ENCODE measurements at places on chromosomes 16 and 17. TPM values are rescaled to one million over a fixed set of nuclear protein-coding genes. Genes with fewer than 3 reads are reported as not detected.
A peak's percentile ranks its signal among the peaks of the same experiment; 100 is the strongest.

SOX15 gene
- 0.07 TPM for polyA plus RNA-seq

LDHD gene
- 12.1 TPM for polyA plus RNA-seq

ABCA9 gene
- 0.03 TPM for polyA plus RNA-seq

TEX14 gene
- 0.04 TPM for polyA plus RNA-seq

TM4SF5 gene
- polyA plus RNA-seq = 152 TPM

RANGRF gene
- polyA plus RNA-seq = 40.7 TPM

RHBDL3 gene
- polyA plus RNA-seq = 0.04 TPM

GRB7 gene
- polyA plus RNA-seq = 92.3 TPM

STAT5A gene
- polyA plus RNA-seq = 1.2 TPM

KRT39 gene
- 1.6 TPM for polyA plus RNA-seq

SLC38A8 gene
- 0.61 TPM for polyA plus RNA-seq

DNA sequence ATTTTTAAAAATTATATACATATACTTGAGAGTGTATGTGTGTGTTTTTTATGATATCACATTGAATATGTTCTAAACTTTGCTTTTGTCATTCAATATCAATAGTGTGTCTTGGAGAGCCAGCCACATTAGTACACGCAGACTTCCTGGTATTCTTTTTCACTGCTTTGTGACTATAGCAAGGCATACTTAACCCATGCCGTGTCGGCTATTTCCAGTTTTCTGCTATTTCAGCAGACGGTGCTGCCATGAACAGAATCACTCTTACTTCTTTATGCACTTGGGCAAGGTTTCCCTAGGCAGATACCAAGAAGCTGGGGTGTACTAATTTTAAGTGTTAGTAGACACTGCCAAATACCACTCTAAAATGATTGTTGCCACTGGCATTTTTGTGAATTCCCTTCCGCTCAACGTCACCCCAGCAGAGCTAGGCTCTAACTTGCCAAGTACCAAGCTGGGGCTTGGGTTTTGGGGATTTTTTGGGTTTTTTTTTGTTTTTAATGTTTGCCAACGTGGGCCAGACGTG, 134.9 kb downstream of the SOCS1 start:
- DNase-seq = no peak

DNA sequence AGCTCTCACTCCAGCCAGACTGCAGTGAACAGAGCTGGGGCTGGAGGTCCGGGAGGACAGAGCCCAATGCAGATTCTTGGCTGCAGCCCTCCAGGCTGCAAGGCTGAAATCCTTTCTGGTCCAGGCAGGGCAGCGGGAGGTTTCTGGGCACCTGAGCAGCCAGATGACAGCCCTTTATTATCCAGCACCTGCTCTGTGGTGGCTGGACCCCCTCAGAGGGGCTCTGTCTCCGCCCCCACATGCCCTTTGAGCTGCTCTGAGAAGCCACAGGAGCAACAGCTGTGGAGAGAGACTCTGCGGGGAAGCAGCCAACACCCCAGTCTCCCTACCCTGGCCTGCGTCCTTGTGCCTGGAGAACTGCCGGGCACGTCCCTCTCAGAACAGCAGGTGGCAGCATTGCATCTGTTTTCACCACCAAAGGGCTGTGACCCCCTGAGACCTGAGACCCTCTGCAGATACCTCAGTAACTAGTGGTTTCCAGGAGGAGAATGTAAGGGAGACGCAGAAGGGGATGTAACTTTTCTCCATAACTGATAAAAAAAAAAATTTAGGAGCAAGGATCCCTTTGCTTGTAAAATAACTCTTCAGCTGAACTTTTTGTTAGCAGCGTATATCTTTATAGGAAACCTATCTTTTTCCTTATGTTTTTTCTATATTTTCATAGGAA, 3.7 kb upstream of the CNP start:
- DNase-seq = peak; percentile 74

DNA sequence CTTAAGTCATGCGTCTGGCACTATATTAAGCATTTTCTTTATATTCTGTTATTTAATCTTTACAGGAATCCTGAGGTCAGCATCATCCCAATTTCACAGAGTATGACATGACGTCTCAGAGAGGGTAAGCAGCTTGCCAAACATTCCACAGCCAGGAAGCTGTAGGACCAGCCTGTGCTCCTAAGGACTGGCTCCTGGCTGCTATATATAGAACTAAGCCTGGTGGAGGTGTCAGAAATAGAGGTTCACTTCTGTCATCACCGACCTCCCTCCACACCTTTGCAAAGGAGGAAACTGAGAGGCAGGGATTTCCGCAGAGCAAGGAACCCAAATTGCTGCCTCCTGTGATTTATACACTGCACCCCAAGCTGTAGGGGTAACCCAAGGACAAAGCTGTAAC, 37.9 kb upstream of the NDRG4 start:
- no peak for DNase-seq

- DNase-seq = no peak
Observed at GRCh38 chr16:12901597-12902461, at the start of gene SHISA9. Gene SHISA9, plus strand, starts transcription at chr16:12901598.

- no peak for DNase-seq
Observed at GRCh38 chr16:3656491-3657468, 2.3 kb downstream of the DNASE1 start.

- no peak for DNase-seq
Observed at GRCh38 chr17:67281053-67281452, 36.1 kb upstream of the HELZ start.

- no peak for DNase-seq
Observed at GRCh38 chr16:17155485-17155884, 315.3 kb downstream of the XYLT1 start.

DNA sequence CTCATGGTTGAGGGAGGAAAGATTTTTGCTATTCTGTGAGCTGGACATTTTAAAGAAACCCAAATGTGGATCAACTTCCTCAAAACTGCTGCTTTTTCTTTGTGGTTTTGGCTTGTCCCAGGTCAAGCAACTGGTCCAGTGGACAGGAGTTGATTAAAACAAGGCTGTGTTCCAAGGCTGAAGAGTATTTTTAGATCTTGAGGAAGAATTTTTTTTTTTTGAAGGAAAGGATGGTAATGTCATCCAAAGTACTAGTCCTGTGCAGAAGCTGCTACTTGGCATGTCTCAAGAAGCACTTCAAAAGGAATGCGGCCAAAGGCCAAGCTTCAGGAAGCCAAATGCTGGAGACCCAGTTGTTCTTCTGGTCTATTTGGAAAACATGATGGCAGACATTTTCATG, 8.0 kb upstream of the MYH2 start:
- DNase-seq = no peak

DNA sequence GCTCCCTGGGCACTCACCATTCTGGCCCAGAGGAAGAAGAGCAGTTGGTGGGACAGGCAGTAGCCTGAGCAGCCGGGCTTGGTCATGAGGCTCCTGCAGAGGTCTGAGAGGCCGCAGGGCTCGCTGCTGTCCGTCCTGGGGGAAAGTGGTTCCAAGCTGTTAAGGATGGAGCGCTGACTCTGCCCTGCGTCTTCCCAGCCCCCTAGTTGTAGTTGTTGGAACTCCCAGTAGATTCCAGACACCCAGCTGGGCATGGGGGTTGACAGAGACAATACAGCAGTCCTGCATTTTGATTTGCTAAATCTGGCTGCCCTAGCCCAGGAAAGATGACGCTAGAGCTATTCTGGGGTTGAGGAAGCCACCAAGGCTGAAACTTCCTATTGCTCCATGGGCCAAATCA, 7.3 kb downstream of the C16orf89 start:
- peak; percentile 47 for DNase-seq

- DNase-seq = no peak
Observed at GRCh38 chr16:71767060-71767900, 41.4 kb downstream of the AP1G1 start.

DNA sequence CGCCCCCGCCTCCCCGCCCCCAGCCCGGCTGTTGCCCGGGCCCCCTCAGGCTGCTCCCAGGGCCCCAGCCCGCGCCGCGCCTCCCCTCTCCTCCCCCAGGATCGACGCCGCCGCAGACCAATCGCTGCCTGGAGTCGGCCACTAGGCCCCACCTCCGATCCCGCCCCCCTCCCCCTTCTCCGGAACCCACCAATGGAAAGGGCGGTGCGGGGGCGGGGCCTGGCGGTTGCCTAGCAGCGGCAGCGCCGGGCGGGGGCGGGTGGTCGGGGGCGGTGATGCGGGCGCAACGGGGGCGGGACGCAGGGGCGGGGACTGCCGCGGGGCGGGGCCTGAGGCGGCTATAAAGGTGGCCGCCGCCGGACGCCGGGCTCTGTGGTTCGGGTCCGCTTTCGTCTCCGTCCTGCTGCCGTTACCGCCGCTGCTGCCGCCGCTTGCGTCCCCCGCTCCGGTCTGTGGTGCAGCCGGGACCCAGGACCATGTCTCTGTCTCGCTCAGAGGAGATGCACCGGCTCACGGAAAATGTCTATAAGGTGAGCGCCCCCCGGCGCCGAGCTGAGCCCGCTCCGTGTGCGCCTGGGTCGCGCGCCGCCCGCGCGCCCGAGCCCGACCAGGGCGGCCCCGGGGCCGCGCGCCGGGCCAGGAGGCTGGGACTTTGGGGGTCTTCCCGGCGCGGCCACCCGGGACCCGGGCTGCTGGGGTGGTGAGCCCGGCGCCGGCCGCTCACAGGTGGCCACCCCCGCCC, at the start of gene BAIAP2:
TSS of gene BAIAP2 (plus strand) at position 373 of the 742 bp plus-strand sequence. CDS start at position 477, 104 bp downstream.
- DNase-seq = peak; percentile 89

- no peak for DNase-seq
Observed at GRCh38 chr17:19539040-19539399, 5.4 kb downstream of the SLC47A1 start.

- DNase-seq = no peak
Observed at GRCh38 chr17:39818358-39819000, 45.6 kb downstream of the IKZF3 start.

GRCh38 chr17:48577946-48578615, at the start of gene HOXB4:
Gene HOXB4, minus strand, starts transcription at chr17:48578350. Its CDS starts 31 bp downstream, at chr17:48578319.
- DNase-seq = no peak

DNA sequence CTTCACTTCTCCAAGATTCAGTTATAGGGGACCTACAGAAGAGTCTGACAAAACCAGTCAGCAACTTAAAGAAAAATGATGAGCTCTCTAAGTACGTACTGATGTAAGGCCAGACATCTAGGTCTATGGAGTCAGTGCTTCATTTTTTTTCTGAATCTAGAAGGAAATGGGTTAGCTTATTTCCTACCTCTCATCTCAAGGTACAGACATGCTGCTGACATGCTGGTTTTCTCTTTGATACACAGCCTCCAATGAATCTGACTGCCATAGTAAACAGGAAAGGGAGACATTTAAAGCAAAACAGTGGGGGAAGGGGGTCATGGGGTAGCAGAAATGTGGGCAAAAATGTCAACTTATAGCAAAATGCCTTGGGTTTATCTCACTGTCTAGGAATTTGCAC, 16.4 kb downstream of the CDR2 start:
- DNase-seq = no peak

DNA sequence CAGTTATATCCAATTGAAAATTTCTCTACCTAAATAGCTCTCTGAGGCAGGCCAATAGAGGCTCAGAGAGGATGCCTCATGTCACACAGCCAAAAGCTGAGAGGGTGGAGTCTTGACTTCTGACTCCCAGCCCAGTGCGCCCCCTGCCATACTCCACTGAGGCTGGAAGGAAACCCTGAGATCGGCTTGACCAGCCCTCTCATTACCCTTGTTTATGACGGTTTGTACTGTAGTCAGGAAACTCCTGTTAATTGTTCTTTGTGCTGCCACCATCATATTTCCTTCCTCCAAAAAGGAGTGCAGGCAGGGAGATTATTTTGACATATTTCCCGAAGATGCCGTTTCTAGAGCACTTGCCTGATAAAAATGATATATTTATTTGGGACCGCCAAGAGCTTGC, 107.9 kb downstream of the AIPL1 start:
- no peak for DNase-seq

GRCh38 chr17:14458724-14459123, 157.8 kb downstream of the HS3ST3B1 start:
- no peak for DNase-seq

- DNase-seq = no peak
Observed at GRCh38 chr17:66511135-66511534, 208.7 kb downstream of the PRKCA start.

GRCh38 chr17:12545877-12546513, 119.7 kb upstream of the MYOCD start:
- DNase-seq = peak; percentile 41

DNA sequence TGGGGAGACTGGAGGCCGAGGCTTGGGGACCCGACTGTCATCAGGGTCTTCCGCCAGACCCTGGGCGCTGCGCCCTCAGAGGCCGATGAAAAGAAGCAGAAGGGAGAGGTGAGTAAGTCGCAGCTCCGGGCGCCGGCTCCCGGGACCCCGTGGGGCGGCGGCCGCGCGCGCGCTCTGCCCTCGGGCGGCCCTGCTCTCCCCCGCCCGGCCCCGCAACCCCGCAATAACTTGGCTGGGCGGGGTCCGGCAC, 392 bp upstream of the ABHD15 start:
- DNase-seq = no peak

DNA sequence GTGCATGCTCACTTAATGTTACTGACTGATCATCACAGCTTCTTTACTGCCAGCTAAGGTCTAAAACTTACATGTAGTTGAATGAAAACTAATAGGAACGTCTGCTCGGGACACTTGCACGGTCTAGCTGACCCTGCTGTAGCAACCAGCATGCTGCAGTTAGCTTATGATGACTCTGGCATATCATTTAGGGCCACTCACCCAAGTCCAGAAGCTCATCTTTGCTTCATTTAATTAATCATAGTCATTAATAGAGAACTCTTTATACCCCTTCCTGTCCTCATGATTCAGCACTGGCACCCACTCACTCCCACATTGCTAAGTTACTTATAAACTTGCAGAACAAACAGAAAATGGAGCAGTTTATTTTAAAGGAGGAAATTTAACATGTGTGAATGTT, 136.3 kb downstream of the NLK start:
- no peak for DNase-seq

DNA sequence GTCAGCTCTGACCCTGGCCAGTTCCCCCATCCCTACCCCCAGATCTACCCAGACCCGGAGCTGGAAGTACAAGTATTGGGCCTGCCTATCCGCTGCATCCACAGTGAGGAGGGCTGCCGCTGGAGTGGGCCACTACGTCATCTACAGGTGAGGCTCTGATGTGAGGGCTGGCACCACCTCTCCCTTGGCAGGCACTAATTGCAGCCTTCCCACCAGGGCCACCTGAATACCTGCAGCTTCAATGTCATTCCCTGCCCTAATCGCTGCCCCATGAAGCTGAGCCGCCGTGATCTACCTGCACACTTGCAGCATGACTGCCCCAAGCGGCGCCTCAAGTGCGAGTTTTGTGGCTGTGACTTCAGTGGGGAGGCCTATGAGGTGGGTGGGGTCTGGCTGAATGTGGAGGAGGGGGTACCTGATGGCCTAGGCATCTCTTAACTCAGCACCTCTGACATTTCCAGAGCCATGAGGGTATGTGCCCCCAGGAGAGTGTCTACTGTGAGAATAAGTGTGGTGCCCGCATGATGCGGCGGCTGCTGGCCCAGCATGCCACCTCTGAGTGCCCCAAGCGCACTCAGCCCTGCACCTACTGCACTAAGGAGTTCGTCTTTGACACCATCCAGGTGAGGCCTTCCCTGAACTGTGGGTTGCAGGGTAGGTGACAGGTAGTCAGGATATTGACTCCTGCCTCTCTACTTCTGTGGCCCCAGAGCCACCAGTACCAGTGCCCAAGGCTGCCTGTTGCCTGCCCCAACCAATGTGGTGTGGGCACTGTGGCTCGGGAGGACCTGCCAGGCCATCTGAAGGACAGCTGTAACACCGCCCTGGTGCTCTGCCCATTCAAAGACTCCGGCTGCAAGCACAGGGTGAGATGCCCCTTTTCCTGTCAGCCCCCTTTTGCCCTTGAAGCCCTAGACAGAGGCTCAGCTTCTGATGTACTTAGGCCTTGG, 4.3 kb downstream of the TRAF4 start:
- DNase-seq = no peak

Data from HepG2 (cell line).